ENCODE measurements at places on chromosomes 4 and X.

GRCh38 chr4:185394568-185395237 lies 1.0 kb downstream of the LRP2BP start:
- no peak for DNase-seq

DNA sequence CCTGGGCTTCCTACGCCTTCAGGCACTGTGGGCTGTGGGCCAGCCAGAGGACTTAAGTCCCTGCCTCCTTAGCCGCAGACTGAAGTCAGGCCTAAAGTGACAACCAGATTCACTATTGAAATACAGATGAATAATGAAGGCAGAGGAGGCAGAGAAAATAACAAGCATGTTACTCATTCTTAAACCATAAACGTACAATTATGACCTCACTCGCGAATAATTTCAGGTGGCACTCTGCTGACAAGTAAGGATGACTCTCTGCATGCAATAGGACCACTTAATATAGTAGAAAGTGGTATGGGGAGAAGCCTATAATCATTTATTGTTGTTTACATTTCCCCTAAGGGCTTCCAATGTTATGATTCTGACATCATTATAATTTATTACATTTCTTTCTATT lies 409.2 kb upstream of the FGF13 start:
- no peak for DNase-seq

DNA sequence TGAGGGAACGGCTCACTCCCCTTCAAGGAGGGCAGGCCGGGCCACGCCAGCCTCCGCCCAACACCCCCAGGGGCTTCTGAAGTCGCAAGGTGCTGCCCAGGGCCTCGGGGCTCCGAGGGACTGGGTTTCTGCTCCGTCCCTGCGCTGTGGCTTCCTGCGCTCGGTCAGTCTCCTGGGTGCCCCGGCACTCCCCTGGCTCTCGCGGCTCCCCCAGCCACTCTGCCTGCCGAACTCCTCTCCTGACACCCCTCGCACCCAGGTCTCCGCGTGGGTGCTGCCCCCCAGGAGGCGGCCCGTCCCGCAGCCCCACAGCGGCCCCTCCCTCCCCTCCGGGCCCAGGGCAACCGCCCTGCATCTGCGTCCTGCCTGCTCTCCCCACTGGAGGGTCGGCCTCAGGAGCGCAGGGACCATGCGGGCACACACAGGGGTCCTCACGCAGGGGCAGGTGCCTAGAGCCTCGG lies 151.9 kb downstream of the AFAP1 start:
- no peak for DNase-seq

GRCh38 chr4:25925486-25926201 lies 11.6 kb downstream of the SMIM20 start:
- DNase-seq = peak; percentile 65

- no peak for DNase-seq
Measured at GRCh38 chrX:19577181-19577810, 62.0 kb upstream of the MAP3K15 start.

DNA sequence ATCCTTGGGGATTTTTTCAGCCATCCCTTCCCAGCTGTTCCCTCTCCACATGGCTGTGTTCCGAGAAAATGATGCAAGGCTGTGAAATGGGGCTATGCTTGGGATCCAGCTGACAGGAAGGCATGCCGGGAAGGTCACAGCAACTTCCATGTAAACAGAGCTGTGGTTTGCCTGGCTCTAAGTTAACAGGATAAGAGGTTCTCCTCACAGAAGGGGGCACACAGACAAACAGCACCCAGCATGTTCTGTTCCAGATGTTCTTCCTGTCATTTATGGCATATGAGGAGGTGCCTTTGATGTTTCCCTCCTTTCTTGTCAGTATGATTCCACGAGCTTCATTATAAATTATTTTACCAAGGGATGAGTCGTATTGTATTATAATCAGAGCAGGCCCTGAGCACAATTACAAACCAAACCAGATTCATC lies 220.7 kb downstream of the ANTXR2 start:
- DNase-seq = no peak

GRCh38 chr4:26204249-26204825 lies 116.5 kb upstream of the RBPJ start:
- DNase-seq = no peak

DNA sequence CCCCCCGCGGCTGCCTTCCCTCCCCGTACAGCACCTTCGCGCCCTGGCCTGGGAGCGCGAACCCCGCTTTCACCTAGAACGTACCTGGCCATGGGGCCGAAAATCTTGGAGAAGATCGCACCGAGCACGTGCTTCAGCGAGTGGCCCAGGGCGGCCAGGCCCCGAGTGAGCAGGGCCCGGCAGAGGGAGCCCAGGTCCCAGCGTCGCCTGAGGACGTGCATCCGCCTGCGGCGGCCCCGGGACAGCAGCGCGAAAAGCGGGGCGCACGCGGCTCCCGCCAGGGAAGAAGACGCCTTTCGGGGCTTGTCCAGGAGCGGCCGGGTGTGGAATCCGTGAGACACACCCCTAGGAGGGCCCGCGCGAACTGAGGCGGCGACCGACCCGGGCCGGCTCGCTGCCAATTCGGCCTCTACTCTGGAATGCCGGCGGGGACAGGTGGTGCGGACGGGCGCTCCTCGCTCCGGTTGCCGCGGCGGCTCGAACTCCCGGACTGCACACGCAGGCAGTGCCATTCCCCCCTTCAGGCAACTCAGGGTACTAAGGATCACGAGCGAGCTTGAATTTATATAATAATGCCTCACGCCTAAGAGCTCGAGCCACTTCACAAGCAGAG lies at the start of gene HS6ST2:
Gene HS6ST2 (minus strand): TSS at position 539 of the 613 bp plus-strand sequence.
- DNase-seq = no peak
